Cardiac fibroblast (primary cell): ENCODE measurements at places on chromosomes 2 and 18.

DNA sequence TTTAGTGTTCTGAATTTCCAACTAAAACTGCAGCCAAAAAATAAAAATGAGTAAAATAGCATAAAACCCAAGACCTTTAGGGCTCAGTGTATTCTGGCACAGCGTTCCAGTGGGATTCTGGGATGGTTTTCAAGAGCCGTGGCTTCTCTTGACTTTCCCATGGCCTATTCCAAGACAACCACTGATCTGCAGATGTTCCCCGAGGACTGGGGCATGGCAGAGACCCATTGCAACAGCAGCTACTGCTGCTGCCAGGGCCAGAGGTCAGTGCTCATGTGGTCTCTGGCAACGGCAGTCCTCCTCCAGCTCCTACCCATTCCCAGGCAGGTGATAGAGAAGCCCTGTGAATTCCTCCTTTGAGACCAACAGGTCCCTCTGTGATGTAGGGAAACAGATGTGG lies 26.8 kb downstream of the TNP1 start:
- no peak for DNase-seq

DNA sequence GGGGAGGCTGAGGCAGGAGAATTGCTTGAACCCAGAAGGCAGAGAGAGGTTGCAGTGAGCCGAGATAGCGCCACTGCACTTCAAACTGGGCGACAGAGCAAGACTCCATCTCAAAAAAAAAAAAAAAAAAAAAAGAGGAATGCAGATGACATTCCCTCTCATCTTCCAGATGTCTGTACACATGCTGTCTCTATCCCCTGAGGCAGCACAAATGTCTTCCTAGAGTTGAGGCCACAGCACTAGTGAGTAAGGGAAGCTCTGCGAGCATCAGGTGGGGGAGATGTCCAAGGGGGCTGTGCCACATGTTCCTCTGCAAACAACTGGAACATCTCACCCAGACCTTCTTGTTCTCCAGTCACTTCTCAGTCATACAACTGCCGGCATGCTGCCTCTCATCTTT lies 35.6 kb upstream of the LRRC30 start:
- no peak for DNase-seq

GRCh38 chr2:97997784-97998392 lies 2.1 kb upstream of the TMEM131 start:
- no peak for DNase-seq

DNA sequence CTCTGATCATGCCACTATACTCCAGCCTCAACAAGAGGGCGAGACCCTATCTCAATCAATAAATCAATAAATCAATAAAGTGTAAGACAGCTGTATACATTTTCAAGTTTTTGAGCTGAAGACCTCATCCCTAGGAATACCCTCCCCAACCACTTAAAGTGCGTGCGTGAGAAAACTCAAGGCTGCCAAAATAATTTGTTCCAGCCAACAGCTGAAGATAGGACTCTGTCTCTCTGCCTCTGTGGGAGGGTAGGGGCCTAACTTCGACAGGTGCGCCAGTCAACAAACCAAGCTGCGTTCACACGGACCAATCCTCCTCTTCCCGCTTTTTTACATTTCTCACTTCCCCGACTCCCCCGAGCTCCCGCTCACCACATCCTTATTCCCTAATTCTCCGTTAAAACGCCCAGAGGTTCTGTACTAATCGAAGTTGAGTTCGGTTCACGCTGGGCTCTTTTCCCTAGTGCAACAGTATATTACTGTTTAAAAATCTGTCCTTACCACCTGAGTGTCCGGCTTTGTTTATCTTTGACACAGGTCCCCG lies 618 bp downstream of the POLR2D start:
- no peak for DNase-seq

- no peak for DNase-seq
These were observed 10.7 kb upstream of the MRO start for GRCh38 chr18:50830544-50830943.

- peak; percentile 23 for DNase-seq
These were observed 199.9 kb downstream of the BCL2 start for GRCh38 chr18:63119647-63120046.

GRCh38 chr2:15073664-15074063 lies 441.1 kb downstream of the LRATD1 start:
- no peak for DNase-seq
